ENCODE measurements at places on chromosomes 6 and 20.

GRCh38 chr6:66731310-66731709, 1024.3 kb upstream of the EYS start:
- no peak for DNase-seq

GRCh38 chr20:44247131-44247571, at the start of gene GDAP1L1:
Gene GDAP1L1, plus strand, starts transcription at chr20:44247308. Its CDS starts 27 bp downstream, at chr20:44247335.
- no peak for DNase-seq

DNA sequence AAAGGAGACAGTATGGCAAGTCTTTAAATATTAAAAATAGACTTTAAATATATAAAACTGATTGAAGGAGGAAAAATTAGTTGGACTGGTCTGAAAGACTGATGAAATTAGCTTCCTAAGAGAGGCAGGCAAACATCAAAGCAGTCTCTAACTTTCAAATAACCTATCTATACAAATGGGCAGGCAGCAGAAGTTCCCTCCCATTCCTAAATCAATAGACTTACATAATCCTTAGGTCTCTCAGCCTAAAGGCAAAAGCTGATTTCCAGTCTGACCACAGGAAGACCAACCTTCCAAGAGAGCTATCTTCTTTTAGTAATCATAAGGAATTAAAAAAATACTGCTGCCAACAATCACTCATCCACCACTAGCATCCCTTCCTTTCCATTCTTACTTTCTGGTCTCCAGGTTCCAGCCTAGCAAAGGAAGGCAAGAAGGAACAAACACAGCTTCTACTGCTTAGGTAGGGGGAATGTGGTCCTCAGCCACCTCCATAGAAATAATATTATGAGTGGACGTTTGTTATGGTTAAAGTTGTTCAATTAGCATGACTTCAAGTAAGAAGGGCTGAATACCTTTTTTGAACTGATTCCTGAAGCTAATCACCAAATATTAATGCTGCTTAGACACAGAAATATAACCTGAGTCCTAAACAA, 44.1 kb downstream of the SESN1 start:
- no peak for DNase-seq

DNA sequence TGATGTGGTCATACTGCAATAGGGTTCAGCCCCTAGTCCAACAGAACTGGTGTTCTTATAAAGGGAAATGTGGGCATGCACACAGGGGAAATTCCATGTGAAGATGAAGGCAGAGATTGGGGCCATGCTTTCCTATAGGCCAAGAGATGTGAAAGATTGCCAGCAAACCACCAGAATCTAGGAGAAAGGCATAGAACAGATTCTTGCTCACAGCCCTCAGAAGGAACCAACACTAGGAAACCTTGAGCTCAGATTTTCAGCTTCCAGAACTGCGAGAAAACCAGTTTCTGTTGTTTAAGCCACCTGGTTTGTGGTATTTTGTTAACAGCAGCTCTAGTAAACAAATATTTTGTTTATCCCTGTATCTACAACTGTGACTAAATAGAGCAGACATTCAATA, 197.6 kb upstream of the CITED2 start:
- DNase-seq: no peak

DNA sequence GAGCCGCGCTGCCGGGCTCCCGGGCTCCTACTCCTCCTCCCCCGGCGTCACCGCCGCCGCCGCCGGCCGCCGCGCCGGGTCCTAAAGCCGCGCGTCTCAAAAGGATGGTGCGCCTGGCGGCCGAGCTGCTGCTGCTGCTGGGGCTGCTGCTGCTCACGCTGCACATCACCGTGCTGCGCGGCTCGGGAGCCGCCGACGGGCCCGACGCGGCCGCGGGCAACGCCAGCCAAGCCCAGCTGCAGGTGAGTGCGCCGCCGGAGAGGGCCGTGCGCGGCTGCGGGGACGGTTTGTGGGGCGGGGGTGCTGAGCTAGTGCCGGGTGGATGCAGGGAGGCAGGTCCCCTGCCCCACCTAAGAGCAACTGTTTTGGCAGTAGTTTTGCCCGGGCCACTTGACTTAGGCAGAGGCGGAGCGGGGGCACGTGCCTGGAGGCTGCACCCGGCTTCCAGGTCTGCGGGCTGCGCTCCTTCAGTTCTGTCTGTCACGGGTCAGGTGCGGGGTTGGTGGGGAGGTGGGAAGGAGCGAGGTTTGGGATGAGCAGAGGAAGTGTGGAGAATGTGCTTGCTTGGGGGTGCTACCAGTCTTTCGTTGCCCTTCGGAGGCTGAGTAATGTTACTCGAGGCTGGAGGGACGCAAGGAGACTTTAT, 722 bp downstream of the ISM1 start:
- peak; percentile 32 for DNase-seq

Data from activated gamma-delta T cell treated with Interleukin-2 at 50 U/mL for 16 hours (primary cell).